ENCODE measurements at places on chromosomes 16 and 17.

GRCh38 chr17:61402978-61403800 lies 3.5 kb downstream of the TBX2 start:
- DNase-seq: peak; percentile 86

DNA sequence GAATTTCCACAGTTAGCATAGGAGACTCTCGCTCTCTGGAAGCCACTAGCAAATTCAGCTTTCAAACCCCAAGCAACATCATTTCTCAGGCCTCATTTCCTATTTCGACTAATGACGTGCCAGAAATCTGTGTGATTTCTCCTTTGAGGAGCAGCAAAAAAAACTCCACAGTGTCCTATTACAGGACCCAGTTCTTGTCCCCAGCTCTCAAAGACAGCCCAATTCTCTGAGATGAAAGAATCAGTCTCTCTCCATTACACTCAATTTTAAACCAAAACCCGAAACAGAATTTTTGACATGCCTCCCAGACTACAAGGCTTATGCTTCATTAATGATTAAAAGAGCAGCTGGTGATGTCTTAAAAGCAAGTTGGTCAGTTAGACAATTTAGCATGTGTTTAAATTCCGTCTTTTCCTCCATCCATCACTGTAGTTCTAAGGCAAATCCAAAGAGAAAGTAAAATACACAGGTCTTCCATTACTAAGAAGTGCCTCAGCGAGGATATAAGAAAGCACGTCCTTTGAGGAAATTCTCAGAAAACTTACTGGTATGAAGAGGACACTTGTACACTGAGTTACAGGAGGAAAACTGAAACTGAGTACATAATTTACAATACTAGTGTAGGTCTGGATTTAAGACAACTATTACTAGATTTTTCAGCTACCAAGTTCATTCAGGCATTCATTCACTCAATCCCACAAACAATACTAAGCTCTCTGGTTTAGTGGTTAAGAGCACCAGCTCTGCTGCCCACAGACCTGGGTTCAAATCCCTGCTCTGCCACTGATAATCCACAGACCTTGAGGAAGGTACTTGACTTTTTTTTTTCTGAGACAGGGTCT lies 12.5 kb downstream of the TOM1L2 start:
- no peak for DNase-seq

DNA sequence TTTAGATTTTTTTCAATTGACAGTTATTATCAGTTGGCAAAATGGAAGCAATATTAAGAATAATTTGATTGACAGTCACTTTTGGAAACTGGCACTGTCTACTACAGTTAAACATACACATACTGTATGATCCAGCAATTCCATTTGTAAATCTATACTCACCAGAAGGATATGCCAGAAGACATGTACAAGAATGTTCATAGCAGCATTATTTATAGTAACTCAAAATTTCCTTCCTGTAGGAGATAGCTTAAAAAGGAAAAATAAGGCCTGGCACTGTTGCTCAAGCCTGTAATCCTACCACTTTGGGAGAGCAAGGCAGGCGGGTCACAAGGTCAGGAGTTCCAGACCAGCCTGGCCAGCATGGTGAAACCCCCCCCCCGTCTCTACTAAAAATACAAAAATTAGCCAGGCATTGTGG lies 89.3 kb downstream of the VMP1 start:
- DNase-seq: no peak

DNA sequence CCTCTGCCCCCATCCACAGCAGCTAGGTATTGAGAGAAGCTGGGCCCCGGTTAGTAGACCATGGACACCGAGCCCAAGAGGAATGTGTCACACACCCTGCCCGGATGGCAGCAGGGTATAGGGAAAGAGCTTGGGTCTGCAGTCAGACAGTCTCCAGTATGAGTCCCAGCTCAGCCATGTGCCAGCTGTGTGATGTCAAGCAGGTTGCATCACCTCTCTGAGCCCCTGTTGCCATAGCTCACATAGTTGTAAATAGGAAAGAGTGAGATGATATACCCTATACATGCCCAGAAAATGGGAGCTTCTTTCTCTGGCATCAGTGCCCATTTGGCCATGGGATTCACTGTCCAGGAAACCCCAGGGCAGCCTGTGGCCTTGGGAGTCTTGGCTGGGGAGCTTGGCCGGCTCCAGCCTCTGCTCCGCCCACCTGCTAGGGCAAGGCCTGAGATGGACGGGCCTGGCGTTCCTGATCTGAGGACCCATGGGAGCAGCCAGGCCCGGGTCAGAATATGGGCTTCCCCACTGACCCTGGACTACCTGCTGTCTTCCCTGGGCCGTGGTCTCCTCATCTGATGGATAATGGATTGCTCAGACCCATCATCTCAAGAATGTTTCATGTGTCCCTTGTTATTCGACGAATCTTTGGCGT lies 13.2 kb downstream of the CD300LG start:
- no peak for DNase-seq

- DNase-seq: no peak
Observed at GRCh38 chr16:84725481-84726078, 25.8 kb downstream of the USP10 start.

DNA sequence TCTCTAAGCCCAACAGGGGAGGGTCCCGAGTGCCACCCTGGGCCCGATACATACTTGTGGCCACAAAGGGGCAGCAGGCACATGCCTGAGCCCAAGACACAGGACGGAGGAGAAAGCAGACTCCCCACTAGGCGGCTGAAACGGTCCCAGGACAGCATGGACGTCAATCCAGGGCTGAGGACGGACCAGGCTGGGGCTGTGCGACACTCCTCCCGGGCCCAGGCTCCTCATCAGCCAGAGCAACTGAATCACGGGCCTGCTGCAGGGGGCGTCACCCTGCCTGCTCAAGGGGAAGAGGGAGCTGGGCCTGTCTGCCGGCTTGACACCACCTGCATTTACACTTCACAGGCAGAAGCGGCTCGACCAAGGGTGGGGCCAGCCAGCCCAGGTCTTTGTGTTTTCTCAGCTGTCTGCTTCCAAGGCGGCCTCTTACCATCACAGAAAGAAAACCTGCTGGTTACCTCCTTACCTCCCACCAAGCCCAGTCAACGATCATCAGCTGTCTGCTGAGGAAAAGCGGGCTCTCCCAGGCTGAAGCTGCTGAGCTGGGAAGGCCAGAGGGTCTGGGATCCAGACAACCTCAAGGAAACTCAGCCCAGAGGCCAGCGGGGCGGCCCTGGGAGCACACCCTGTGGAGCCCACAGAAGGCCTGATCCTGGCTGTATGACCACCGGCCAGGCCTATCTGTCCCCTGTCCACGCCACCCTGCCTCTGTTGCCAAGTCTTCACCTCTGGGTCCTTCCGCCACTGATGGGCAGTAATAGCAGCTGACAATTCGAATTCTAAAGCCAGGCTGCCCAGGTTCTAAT lies 26.4 kb downstream of the KIFC3 start:
- DNase-seq: no peak

- peak; percentile 11 for DNase-seq
Observed at GRCh38 chr16:16021988-16022682, 72.7 kb downstream of the ABCC1 start.

DNA sequence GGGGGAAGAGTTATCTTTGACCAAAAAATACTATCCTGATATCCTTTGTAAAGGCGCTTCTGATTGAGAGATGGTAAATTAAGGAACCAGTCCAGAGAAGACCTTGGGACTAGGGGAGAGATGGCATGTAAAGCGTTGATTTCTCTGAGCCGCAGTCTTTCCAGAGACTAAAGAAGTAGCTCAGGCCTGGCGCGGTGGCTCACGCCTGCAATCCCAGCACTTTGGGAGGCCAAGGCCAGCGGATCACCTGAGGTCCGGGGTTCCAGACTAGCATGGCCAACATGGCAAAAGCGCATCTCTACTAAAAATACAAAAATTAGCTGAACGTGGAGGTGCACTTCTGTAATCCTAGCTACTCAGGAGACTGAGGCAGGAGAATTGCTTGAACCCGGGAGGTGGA lies 625 bp upstream of the CENPT start:
- no peak for DNase-seq

GRCh38 chr17:58531661-58532554 lies 17.5 kb upstream of the MTMR4 start:
- DNase-seq: no peak

- DNase-seq: no peak
Observed at GRCh38 chr17:76801706-76802105, 63.8 kb downstream of the MFSD11 start.

DNA sequence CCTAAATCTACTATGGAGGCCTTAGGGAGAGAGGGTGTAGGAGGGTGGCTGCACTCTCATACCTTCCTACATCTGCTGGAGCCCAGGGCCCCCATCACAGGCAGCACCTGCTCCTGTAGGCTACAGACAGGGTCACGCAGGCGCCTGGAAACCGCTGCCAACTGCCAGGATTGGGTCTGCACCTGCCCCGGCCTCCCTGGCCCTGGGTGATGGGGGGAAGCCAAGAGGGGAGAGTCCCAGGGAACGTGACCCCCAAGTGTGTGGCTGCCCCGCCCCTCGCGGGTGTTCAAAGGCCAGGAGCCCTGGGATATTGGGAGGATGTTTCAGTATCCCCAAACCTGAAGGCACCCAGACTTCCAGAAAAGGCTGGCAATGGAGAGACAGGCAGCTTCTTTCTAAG lies 5.6 kb upstream of the TEX19 start:
- DNase-seq: no peak

- no peak for DNase-seq
Observed at GRCh38 chr17:57819867-57820266, 30.0 kb downstream of the MRPS23 start.

- DNase-seq: no peak
Observed at GRCh38 chr17:34562387-34562786, 17.0 kb upstream of the TMEM132E start.

DNA sequence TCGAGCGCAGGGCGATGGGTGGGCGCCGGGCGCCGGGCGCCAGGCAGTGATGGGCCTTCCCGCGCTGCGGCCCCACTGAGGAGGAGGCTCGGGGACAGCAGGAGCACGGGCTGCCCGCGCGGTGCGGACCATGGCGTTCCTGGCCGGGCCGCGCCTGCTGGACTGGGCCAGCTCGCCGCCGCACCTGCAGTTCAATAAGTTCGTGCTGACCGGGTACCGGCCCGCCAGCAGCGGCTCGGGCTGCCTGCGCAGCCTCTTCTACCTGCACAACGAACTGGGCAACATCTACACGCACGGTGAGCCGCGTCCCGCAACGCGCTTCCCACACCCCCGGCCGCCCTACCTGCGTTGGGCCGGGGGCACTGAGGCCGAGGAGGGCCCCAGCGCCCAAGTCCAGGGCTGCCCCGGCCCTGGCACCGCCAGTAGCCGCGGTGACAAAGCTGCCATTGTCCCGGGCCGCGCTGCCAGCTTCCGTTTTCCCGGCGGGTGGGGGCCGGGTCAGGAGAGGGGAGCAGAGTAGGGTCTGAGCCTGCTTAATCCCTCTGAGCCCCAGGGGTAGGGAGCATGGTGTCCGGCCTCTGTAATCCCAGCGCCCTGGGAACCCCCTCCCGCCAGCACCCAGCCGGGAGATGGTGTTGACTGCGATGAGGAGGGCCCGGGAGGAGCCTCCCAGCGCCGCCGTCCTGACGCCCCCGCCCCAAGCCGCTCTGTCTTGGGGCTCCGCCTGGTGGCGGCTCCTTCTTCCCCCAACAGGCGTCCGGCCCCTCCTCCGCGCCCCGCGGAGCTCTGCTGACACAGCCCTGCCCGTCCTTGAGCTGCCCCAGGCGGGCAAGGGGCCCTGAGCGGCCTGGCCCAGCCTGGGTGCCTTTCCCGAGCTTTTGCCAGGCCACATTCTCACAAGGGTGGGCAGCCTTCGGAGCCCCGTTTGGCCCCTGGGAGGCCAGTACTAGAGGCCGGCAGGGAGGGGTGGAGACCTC lies 685 bp downstream of the PAQR4 start:
- DNase-seq: peak; percentile 41

GRCh38 chr17:60744355-60744966 lies 66.8 kb downstream of the BCAS3 start:
- DNase-seq: no peak

- DNase-seq: no peak
Observed at GRCh38 chr16:11913425-11914079, 2.2 kb downstream of the GSPT1 start.

- no peak for DNase-seq
Observed at GRCh38 chr17:61139219-61139618, 260.4 kb upstream of the TBX2 start.

- no peak for DNase-seq
Observed at GRCh38 chr16:6250511-6250910, 1082.1 kb upstream of the RBFOX1 start.

- DNase-seq: no peak
Observed at GRCh38 chr17:81027038-81027437, 7.9 kb upstream of the BAIAP2 start.

DNA sequence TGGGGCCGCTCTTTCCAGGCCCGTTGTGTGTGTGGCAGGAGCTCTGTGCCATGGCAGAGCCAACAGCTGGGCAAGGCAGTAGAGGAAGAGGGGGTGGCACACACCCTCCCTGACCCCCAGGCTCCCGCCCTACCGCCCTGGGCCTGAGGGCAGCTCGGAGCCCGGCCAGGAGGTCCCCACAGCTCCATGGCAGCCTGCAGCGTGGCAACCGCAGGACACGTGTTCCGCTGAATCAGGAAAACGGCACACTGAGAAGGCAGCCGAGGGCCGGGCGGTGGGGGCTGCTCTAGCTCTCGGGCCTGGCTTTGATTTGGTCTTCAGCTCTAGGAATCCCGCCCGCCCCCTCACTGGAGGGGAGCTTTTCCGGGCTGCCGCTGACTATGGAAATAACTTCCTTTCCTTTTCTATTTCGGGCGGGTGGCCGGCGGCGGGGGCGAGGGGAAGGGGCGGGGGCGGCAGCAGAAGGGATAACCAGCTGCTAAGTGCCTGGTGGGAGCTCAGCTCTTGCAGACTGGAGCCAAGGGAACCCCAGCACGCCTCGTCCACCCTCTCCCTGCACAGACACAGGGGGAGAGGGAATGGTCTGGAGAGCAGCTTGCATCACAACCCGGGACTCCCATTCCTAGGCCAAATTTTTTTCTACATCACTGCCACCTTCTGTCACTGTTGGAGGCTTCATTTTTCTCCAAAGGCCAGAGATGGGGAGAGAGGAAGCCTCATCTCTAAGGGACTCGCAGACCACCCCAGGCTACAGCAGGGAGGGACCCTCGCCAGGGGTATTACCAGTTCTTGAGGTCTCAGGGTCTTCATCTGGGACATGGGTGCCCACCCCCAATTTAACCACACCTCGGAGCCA lies 24.8 kb upstream of the MRPS23 start:
- DNase-seq: peak; percentile 93

Measured in NCI-H1694 (cell line).